ENCODE measurements at places on chromosomes 16 and 17.

DNA sequence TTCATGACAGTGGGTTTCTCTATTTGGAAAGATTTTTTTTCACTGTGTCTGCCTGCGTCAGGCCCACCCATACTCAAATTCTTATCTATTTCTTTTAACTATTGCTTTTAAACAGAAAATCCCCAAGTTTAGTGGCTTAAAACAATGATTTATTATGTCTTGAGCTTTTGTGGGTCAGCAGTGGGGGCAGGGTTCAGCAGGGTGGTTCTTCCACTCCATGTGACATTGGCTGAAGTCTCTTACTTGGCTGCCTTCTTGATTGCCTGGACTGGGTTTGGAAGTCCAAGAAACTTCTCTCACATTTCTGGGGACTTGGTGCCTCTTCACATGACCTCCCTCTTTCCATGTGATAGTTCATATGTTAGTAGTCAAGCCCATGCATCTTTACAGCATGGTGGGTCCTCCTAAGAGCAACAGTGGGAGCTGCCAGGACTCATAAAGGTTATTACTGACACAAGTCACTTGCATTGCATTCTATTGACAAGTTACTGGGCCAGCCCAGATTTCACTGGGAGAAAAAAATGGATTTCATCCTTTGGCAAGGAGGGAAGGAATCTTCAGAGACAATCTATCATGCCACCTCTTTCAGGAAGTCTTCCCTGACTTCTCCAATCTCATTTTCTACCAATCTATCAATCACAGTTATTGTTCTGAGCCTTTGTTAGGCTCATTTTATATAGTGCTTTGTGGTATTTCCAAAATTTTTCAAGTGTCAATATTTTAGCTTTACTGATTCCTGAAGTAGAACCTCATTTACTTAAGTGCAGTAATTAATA, 436.1 kb downstream of the XYLT1 start:
- DNase-seq: no peak

- no peak for DNase-seq
Measured at GRCh38 chr16:8730335-8730915, 56.0 kb downstream of the ABAT start.

GRCh38 chr17:31583772-31584356, 192.4 kb downstream of the RAB11FIP4 start:
- DNase-seq: no peak

- no peak for DNase-seq
Measured at GRCh38 chr16:30381291-30382041, 895 bp downstream of the SEPTIN1 start.

- DNase-seq: no peak
Measured at GRCh38 chr17:21089145-21089544, 37.6 kb upstream of the DHRS7B start.

- peak; percentile 38 for DNase-seq
Measured at GRCh38 chr17:78034429-78035091, 76.1 kb downstream of the TNRC6C start.

GRCh38 chr17:59688008-59688407, 19.2 kb downstream of the PTRH2 start:
- peak; percentile 35 for DNase-seq

DNA sequence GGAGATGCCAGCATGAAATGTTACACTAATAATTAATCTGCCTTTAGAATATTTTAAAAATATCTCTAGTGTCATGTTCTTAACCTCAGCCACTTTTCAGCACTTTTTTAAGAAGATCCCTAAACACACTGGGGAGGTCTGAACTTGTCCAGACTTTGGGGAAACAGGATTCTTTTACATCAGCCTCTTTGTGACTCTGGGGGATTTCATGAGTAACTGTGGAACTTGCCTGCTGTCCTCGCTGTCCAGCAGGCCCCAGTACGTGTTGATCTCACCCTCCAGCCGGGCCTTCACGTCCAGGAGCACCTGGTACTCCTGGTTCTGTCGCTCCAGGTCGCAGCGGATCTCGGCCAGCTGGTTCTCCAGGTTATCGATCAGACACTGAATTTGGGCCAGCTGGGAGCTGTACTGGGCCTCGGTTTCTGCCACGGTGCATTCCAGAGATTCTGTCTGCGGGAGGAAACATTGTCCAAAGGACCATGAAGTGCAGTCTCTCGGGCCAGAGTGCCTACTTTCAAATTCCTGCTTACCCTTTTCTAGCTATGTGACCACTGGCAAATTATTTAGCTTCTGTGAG, 5.5 kb downstream of the KRT40 start:
- DNase-seq: no peak

- DNase-seq: peak; percentile 69
Measured at GRCh38 chr17:50364715-50365114, 8.3 kb downstream of the MRPL27 start.

DNA sequence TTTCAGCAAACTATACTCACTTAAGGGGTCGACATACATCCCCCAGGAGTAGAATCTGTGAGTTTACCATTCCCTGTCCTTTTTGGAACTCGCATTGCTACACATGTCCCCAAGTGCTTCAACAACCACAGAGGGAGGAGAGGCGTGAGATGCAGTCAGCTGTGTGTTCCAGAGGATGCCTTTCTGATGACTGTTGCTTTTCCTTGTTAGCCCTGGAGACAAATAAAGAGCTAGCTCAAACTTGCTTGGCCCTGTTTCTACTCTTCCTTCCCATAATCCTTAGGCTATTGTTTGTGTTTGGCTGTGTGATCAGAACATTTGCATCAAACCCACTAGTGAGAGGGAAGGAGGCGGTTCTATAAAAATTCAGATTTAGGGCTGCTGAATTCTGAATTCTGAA, 264.0 kb downstream of the ENGASE start:
- DNase-seq: no peak

DNA sequence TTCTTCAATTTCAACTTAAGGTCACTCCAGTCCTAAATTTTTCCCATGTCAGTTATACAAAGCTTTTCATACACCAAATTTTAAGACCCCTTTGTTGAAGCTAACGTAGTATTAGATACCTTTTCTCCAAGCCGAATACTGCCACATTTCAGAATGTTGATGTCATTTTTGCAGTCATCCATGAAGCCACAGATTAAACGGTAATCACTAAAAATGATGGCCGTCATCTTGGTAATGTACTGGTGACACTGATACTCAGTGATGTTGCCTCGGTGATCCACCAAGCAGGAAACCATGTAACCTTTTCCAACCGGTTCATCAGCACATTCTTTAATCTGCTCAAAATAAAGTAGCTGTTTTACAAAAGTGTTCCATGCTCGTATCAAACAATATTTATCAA, 82.1 kb upstream of the CLEC18B start:
- no peak for DNase-seq

DNA sequence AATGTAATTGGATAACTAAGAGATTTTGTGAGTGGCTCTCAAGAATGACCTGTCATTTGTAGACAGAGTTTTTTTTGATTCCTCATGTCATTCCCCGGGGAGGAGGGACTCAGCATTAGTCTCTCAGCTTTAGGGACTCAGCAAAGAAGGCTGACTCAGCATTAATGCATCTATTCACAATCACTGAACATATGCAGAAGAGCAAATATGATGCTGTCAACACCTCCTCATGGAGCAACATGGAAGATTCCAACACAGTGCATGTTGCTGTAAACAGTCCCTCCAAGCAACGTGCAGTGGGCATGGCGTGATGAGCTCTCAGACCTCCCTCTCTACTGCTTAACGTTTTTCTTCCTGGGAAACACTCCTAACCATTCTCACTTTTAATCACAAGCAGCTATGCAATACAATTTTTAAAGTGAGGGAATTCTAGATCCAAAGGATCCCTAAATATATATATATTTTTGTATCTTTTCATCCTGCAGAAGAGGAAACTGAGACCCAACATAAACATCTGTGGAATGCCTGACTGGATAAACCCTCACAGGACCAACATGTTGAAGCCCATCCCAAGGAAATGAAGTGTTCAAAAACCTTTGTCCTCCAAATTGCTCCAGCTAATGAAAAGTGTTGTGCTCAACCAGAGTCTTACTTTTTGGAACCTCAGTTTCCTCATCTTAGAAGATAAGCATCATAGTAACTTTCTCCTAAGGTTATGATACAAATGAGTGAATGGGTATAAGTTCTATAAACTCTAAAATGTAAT, 38.9 kb downstream of the TMEM100 start:
- no peak for DNase-seq

DNA sequence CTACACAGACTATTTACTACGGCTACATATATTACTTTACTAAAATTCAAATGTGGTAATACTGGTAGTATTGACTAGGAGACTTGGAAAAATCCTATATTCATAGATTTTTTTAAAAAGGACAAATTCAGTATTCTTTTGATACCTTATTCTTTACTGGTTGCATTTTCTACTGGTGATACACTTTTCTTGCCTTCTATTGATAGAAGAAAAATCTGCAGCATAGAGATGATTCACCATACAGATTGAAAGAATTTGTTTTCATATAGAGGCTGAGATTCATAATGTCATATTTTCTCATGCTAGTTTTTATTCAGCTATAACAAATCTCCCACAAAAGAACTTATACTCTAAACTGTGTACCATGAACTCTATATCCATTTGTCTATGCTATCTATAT, 195.4 kb upstream of the C17orf78 start:
- no peak for DNase-seq

GRCh38 chr16:77112746-77113145, 78.2 kb upstream of the MON1B start:
- DNase-seq: peak; percentile 66

- peak; percentile 47 for DNase-seq
Measured at GRCh38 chr16:29649588-29650494, 13.2 kb upstream of the SPN start.

DNA sequence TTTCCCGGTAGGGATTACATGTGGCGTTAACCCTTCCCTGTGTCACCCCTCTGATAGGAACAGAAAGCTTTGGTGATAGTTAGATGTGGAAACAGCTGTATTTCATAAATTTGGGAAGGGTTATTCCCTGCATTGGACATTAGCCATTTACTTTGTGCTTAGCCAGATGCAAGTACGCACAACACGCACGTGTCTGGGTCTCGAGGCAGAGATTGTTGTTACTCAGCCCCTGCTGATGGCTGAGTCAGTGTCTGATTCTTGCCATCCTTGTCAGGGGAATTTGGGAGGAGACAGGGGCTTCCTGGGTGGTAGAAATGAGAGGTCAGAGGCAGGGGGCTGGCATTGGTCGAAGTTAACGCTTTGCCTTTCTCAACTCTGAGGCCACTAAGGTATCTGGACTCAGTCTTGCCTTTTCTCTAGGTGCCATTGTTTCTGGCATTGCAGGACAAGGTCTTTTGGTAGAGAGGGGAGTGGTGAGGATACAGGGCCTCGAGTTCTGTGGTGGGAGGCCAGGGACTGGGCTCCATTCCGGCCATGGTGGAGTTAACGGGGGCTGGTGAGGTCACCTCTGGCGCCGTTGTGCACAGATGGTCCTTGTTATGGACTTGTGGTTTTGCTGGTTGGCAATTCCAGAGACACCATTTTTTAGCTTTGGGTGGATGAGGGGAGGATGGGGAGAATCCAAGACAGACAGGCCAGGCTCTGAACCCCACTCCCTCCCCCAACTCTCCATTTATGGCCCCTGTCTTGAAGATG, 8.2 kb downstream of the MMP2 start:
- peak; percentile 59 for DNase-seq

DNA sequence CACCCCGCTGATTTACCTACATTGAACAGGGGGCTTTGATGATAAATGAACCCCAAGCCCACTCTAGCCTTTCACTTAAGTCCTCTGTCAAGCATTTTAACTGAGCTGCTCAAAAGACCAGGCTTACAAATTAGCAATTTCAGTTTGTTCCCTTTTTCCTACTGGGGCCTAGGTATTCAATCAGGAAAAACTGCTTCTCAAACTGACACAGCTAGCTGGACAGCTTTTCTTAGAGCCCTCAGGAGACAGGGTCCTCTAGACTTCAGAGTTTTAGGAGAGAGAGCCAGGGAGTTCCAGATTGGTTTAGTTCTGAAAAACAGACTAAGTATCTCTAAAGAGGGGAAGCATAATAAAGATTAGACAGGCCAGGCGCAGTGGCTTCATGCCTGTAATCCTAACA, 6.2 kb upstream of the HEXIM2 start:
- DNase-seq: no peak

GRCh38 chr16:81522108-81522701, 77.6 kb downstream of the CMIP start:
- DNase-seq: no peak
